SJSA1 (cell line): ENCODE measurements at places on chromosomes 1 and 21. TPM values are rescaled to one million over a fixed set of nuclear protein-coding genes. Genes with fewer than 3 reads are reported as not detected.

Gene APCS
- total RNA-seq, result not detected in 2 replicates

Gene TDRD10
- not detected in 2 replicates for total RNA-seq

Gene BSND
- not detected in 2 replicates for total RNA-seq

Gene EDARADD
- total RNA-seq, result not detected in 2 replicates

Gene IGSF5
- total RNA-seq, result not detected in 2 replicates

Gene NBPF1
- total RNA-seq, result 21.1 and 56.6 TPM in 2 replicates

Gene LRRN2
- not detected in 2 replicates for total RNA-seq

Gene TMCO4
- 19.1 and 26.2 TPM in 2 replicates for total RNA-seq

Gene SAMSN1
- not detected in 2 replicates for total RNA-seq

Gene S100A14
- not detected in 2 replicates for total RNA-seq
